ENCODE measurements at places on chromosomes 4 and X. TPM values are rescaled to one million over a fixed set of nuclear protein-coding genes. Genes with fewer than 3 reads are reported as not detected.

Gene ERCC6L
- 7.4 TPM for total RNA-seq

Gene FAM241A
- total RNA-seq = 0.89 TPM

Gene GPC4
- total RNA-seq = 0.34 TPM

Gene FDCSP
- total RNA-seq = not detected

Gene SRPX2
- total RNA-seq = 32.4 TPM

Gene MAGEB10
- total RNA-seq = not detected

Gene PCDH19
- total RNA-seq = not detected

Gene LPAR4
- 0.17 TPM for total RNA-seq

Gene SULT1E1
- total RNA-seq = 4.6 TPM

Gene EREG
- 5.9 TPM for total RNA-seq

Gene LDB2
- total RNA-seq = 3.9 TPM

Gene RRH
- total RNA-seq = not detected

Gene ACE2
- total RNA-seq = not detected

Gene UGT2B10
- not detected for total RNA-seq

Gene APOO
- total RNA-seq = 23.0 TPM

Gene SULT1B1
- 1.0 TPM for total RNA-seq

Gene TTC29
- total RNA-seq = not detected

Gene NSG1
- 0.84 TPM for total RNA-seq

Gene TCEAL6
- not detected for total RNA-seq

Gene BRS3
- not detected for total RNA-seq

Gene HHIP
- total RNA-seq = 3.0 TPM

Gene CTAG1A
- total RNA-seq = not detected

Gene AKAP14
- not detected for total RNA-seq

Gene TMSB15B
- total RNA-seq = 9.1 TPM

Gene POU3F4
- total RNA-seq = not detected

Gene CYLC1
- total RNA-seq = not detected

Gene CT47A7
- not detected for total RNA-seq

Gene OPN1MW
- total RNA-seq = not detected
